ENCODE measurements at places on chromosomes 5 and 9.

- DNase-seq, result no peak
Measured at GRCh38 chr9:128553728-128554127, 1.3 kb downstream of the SPTAN1 start.

GRCh38 chr9:124632077-124632621, 125.0 kb upstream of the NR5A1 start:
- DNase-seq, result no peak

DNA sequence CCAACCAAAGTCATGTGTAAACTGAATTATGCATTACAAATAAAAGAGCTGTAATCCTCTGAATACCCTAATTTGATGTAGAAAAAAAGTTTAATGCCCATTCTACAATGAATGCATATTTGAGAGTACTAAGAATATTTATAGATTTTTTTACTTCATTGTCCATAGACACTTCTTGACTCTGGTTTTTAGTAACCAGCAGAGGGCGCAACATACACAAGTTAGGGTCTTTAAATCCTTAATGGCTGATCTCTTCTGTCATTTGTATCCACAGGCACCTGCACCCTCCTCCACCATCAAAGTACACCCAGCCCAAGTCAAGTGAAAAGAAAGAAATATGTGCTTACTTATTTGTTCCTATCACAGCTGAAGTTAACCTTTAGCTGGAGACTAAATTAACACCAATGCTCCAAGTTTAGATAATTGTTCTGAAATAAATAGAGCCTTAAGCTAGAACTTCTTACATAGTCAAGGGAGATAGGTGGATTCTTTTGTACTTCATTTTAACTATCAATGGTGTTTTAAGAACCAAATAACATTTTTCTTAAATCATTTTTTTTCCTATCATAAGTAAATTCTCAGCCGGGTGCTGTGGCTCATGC, 524.2 kb upstream of the DAB2 start:
- DNase-seq, result peak; percentile 54

DNA sequence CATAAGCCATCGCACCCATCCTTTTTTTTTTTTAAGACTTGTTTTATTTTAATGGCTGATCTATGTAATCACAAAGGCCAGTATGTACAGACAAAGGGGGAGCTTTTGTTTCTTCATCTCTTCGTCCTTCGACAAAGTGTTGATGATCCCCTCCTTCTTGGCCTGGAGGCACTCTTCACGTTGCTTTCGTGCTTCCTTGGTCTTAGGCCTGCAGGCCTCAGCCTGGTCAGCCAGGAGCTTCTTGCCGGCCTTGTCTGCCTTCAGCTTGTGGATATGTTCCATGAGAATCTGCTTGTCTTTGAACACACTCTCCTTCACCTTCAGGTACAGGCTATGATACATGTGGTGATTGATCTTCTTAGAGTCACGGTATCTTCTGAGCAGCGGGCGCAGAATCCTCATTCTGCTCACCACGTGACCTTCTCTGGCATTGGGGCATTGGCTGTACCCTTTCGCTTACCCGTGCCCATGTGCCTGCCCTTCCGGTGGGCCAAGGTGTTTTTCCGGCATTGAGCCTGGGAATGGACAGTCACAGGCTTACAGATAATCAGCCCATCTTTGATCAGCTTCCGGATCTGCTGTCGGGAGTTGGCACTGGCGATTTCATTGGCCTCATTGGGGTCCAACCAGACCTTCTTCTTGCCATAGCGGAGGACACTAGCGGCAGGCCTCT, 36.0 kb downstream of the TLX3 start:
- no peak for DNase-seq

GRCh38 chr9:16884373-16884772, 13.9 kb upstream of the BNC2 start:
- DNase-seq, result no peak

GRCh38 chr5:57450991-57451876, 31.4 kb downstream of the ACTBL2 start:
- DNase-seq, result no peak

DNA sequence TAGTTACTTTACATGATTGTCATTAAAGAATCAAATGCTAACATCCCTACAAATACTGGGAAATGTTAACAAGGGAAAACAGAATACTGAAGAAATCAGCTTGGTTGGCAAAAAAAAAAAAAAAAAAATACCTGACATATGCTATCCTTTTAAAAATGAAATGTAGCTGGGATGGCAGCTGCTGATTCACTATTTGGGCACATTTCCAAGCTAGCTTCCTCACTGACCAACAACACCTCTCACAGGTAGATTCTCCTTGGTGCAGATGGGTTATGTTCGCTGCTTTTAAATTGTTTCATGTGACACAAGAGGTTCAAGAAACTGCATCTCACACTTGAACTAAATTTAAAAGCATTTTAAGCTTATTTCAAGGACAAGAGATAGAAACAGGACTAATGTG, 6.1 kb upstream of the PRUNE2 start:
- DNase-seq, result no peak

DNA sequence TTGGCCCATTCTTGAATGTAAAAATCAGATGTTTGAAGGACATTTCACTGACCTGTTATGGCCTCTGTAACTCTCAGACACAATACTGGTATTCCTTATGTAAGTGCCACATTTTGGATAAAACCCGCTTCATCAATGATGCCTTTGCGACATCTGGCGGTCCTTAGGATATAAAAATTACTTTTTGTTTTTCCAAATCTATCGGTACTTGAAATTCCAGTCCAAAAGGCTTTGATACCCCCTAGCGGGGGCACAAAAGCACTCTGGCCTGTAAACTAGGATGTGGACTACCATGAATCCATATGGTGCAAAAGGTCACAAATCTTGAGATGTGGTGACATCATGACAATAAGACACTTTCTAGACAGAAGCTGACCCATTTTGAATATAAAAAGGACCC, 291.8 kb downstream of the KIAA0825 start:
- DNase-seq, result no peak

DNA sequence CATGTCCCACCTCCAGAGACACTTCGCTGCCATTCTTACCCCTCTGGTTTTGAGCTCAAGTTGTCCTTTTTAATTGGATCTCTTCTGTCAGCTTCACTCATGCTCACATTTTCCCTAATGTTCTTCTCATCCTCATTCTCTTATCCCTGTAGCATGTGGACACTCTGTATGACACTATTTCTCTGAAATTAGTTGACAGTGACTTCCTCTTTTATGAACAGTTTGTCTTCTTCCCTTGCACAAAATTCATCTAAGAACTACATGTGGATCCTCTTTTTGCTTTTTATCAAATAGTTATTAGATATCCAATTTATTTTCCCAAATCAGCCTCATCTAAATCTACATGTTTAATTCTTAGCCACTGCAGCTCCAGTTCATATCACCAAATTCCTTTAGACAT, 676.2 kb downstream of the MAT2B start:
- no peak for DNase-seq

DNA sequence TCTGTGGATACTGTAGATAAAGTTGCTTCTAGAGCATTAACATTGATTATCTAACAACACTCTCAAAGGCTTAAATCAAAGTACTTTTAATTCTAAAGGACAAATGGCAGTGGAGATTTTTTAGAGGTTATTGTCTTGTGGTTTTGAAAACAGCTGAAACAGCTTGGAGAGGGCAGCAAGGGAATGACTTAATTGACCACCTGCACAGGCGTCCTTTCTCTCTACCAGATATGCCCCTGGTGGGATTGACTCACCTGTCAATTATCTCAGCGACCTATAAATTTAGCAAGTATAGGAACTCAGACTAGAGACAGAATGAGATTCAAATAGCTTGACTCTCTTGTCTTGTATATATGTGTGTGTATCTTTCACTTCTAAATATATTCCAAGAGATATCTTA, 13.5 kb downstream of the ARL14EPL start:
- no peak for DNase-seq

GRCh38 chr5:34844999-34845398, 6.0 kb downstream of the TTC23L start:
- DNase-seq, result no peak

DNA sequence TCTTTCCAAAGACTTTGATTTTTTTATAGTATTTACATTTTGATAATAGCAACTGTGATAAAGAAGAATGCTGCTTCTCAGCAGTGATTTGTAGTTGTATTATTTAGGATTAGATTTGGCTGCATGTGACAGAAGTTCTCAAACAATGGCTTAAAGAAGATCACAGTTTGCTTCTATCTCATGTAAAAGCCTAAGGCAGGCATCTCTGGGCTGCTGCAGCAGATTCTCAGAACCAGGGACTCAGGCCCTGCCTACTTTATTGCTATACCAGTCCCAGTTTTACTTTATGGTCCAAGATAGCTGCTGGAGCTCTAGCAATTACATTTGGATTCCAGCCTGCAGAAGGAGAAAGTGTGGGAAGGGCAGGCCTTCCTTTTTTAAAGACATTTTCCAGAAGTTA, 8.8 kb upstream of the SNX2 start:
- no peak for DNase-seq

GRCh38 chr5:69078921-69079540, 14.8 kb upstream of the SLC30A5 start:
- DNase-seq, result no peak
